D721Med (cell line): ENCODE measurements at places on chromosomes 12 and 14.

DNA sequence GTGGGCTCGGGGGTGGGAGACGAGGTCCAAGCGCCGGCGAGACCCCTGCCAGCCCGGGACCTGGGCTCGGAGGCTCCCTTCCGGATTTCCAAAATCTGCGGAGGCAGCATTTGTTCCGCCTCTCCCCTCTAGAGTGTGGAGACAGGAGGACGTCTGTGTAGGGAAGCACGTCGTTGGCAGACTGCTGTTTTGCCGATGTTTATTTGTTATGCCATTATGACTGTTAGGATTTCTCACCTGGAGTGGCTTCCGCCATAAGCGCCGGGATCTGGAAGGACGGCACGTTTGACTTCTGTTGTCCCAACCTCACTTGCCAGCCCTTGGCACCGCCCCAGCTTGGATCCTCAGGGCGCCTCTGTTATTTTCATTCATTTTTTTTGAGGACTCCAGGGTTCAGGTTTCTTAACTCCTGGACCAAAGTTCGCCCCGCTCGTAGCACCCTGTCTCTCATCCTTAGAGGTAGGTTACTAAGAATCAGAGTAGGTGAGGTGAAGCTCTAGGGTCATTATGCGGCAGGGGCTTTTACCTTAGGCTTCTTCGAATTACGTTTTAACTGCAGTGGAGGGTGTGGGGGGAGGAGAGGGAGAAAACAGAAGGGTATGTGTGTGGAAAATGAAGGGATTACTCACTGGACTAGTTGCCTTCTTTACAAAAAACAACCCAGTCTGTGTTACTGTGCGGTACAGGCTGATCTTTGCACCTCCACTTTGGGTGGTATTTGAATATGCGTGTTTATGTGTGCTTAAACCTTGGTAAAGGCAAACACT is 547 bp upstream of the PYGL start:
- no peak for DNase-seq

GRCh38 chr14:68340262-68340661 is 452.6 kb downstream of the ZFP36L1 start:
- DNase-seq = no peak

DNA sequence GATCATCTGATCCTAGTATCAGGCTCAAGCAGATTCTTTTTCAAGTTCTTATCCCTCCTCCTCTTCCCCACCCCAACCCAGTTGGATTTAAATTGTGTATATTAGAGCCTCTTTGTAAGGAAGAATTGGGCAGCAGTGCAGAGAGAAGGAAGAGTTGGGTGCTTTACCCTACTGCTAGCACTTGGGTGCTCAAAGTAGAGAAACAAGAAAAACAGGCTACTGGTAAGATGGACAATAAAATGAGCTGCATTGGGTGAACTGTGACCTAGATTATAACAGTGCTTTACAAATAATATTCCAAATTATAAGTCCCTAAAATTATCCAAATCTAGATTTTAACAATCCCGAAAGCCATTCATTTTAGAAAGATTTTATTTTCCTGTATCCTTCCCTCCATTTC is 363.4 kb upstream of the GARIN6 start:
- DNase-seq = no peak

- no peak for DNase-seq
These were observed 35.4 kb downstream of the DLK1 start for GRCh38 chr14:100762089-100762515.

GRCh38 chr14:81412779-81413178 is 12.7 kb upstream of the STON2 start:
- DNase-seq = no peak

DNA sequence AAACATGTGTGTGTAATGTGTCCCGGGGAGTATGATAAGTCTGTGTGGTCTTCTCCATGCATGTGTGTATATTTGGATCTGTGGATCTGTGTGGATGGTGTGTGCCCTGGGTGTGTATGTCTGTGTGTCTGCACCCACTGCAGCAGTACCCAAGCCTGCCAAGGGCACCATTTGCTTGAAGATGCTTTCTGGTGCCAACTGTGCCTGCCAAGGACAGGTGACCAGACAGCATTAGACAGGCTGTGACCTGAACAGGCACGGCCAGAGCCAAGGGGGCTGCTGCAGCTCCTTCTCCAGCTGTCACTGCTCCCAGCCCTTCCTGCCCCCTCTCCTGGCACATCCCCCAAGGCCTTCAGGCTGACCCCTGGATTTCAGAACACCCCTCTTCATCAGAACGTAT is 35.0 kb downstream of the DTX1 start:
- no peak for DNase-seq

DNA sequence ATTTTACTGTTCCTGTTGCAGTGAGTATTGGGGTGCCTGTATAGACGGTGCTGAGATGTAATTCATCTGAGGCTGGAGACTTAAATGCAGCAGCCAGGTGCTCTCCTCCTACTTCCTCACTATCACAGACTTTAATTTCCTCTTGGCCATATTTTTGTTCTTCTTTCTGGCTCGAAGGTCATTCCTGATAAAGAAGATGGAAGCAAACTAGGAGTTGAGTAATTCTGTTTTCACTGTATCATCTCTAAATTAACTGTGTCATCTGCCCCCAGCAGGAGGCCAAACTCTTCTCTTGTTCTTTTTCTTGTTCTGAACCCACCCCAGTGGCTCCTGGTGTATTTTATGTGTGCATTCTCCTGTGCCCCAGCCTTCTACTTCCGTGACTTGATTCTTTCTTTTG is 141.7 kb upstream of the ARHGAP5 start:
- DNase-seq = no peak

- DNase-seq = no peak
These were observed 1.2 kb downstream of the GALNT4 start for GRCh38 chr12:89523393-89523792.

GRCh38 chr14:68426661-68427549 is 366.0 kb downstream of the ZFP36L1 start:
- no peak for DNase-seq

DNA sequence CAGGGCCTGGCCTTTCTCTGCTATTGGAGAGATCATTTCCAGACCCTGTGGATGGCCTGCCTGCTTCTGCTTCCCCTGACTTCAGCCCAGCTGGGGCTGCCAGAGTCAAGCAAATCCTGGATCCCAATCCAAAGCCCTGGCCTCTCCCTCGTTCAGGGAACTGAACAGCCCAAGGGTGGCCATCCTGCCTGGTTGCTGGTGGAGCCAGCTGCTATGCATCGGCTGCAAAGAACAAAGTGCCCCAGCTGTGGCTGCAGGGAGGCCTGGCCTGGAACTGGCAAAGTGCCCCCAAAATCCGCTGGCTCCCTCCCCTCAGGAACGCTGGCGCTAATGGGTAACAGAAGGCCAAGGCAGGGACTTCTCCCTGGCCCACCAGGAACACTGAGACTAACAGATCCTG is 56.4 kb downstream of the LRRC74A start:
- DNase-seq = no peak

GRCh38 chr12:24206621-24207020 is 257.2 kb upstream of the SOX5 start:
- DNase-seq = no peak

DNA sequence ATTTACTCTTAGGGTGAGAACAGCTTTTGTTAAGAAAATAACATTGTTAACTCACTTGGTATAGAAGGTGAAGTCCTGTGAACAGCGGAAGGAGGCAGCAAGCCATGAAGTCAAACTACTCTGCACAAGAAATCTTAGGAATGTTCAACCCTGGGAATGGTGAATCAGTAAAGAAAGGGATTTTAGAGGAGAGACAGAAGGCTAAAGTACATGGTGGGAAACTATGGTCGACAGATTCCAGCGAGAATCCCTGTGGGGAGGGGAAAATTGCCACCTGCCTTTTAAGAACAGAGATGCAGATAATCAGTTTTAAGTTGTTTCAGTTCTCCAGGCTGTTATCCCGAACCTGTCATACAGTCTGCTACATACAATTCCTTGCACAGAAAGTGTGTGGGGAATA is 63.2 kb upstream of the PTPRR start:
- DNase-seq = no peak

DNA sequence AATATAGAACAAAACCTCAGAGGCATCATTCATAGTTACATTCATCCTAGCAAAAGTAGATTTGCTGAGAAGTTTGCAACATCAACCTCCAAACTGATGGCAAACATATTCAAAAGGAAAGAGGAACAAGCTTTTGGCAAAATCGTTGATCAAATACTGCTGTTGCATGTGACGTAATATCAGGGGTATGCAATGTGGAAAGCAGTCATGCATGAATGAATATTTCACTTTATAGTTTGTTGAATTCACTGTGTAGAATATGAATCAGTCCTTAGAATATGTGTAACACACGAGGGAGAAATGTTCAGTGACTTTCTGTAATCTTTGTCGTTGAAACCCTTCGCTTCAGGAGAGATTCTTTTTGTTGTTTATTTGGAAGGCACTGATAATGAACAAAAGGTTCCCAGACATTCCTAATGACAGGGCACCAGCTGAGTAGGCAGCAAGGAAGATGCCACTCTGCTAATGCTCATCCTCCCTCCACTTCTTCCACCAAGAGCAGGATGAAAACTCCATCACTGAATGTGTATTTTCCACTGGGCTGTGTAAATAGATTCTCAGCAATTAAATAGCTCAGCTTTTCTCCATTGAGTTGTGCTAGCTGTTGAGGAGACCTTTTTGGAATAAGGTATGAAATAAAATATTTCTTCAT is 126.1 kb downstream of the PELI2 start:
- DNase-seq = no peak

- no peak for DNase-seq
These were observed 215.3 kb downstream of the CHST11 start for GRCh38 chr12:104672096-104672445.

GRCh38 chr12:106855221-106855758 is 80.8 kb downstream of the RIC8B start:
- DNase-seq = no peak

GRCh38 chr14:73368616-73369015 is 89.7 kb downstream of the NUMB start:
- DNase-seq = no peak

DNA sequence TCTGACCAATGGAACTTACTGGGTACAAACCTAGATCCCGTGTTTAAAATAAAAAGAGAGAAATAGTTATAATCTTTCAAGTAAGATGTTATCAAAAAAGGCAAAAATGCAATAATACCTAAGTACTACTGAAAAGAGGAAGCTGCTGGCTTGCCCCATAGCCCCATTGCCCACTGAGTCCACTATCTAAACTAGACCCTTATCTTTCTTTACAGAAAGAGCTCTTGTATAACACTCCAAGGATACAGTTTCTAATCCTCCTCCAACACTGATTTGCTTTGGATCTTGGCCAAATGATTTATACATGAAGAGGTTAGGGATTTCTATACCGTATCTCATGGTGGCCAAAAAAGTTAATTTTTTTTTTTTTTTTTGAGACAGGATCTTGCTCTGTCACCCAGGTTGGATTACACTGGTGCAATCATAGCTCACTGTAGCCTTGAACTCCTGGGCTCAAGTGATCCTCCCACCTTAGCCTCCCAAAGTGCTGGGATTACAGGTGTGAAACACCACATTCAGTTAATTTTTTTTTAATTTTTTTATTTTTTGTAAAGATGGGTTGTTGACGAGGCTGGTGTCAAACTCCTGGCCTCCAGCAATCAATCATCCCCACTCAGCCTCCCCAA is 2.6 kb downstream of the GXYLT1 start:
- no peak for DNase-seq

DNA sequence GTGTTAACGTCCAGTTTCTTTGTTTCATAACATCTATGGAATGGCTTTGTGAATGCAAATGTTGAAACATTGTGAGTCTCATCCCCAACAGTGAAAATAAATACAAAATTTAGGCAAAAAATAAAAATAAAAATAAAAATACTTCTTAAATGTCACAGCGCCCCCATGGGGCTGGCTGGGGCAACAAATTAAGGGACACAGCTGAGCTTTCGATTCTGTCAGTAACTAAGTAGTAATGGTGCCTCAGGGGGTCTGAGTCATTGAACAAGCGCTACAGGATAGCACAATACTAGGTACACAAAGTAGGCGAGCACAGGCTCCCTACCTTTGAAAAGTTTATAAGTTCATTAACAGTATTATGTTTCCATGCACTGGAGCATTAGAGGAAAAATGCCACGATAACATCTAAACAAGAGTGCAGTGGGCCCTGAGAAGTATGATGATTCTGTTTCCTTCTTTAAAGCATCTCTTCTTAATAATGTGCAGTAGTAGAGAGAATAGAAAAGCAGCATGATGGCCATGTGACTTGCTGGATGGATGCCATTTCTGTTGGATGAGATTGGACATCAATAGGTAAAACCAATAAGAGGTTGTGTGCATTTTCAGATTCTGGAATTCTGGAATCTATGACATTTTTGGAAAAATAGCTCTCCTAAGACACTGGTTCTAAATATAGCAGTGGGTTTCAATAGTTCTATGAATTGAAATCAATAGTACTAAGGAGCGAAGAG is 667.2 kb downstream of the DIO2 start:
- DNase-seq = no peak

DNA sequence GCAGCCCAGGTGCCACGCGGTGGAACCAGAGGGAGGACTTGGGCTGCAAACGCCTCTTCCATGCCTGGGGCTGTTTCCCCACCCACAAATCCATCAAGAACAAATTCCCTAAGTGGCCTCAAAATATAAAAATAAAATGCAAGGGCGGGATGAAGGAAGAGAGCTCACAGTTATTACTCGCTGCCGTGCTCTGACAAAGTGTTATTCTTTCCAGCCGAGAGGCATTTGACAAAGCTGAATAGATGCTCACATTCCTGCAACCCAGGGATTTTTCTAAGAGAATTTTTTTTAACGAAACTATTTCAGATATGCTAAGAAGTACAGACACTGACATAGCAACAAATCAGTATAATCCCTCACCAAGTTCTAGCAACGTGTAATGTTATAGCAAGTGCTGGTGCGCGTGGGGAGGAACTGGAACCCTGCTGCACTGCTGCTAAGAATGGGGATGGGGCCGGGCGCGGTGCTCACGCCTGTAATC is 70.7 kb downstream of the SCARB1 start:
- no peak for DNase-seq

DNA sequence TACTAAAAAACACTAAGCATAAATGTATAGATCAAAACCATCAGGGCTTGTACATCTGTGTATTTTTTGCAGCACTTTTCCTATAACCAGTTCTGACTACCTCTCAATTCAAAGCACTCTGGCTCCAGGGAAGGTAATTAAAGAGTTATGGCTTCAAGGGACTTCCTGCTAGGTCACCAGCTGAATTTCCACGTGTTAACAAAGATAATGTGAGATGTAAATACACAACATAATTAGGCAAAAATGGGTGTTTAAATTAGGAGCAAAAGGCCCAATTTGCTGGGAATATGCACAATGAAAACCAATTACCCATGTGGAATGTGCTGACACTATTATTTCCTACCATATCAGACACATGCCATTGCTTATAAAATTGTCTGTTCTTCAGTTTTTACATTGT is 513.4 kb upstream of the FLRT2 start:
- no peak for DNase-seq

- DNase-seq = no peak
These were observed 32.0 kb downstream of the RTL1 start for GRCh38 chr14:100871234-100872186.

GRCh38 chr12:46483572-46484395 is 111.2 kb upstream of the SLC38A2 start:
- DNase-seq = no peak

DNA sequence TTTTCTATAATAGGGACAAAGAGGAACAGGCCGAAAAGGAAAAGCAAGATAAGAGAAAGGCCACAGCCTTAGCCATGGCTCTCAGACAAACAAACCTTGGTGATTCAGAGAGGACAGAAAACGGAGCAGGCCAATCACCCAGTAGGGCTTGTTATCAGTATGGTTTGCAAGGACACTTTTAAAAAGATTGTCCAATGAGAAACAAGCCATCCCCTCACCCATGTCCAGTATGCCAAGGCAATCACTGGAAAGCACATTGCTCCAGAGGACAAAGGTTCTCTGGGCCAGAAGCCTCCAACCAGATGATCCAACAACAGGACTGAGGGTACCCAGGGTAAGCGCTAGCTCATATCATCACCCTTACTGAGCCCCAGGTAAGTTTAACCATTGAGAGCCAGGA is 243.8 kb upstream of the BTG1 start:
- no peak for DNase-seq
